Renal cortex interstitium (tissue), 15 donors: ENCODE measurements at places on chromosomes 2 and 18. TPM values are rescaled to one million over a fixed set of nuclear protein-coding genes. Genes with fewer than 3 reads are reported as not detected.

The DYNAP gene
- polyA plus RNA-seq, result not detected

The GKN1 gene
- not detected for polyA plus RNA-seq

The CD8B2 gene
- 0.05 TPM for polyA plus RNA-seq

- DNase-seq, result no peak
Measured at GRCh38 chr2:180924063-180924462, 56.3 kb upstream of the UBE2E3 start.

GRCh38 chr2:108571286-108571685, 37.0 kb downstream of the LIMS1 start:
- DNase-seq, result no peak

GRCh38 chr2:201057087-201057521, 14.4 kb downstream of the HYCC2 start:
- peak; percentile 24 for DNase-seq

- no peak for DNase-seq
Measured at GRCh38 chr2:119252186-119253113, 28.8 kb downstream of the STEAP3 start.

GRCh38 chr2:203733684-203734083, 27.2 kb downstream of the CD28 start:
- no peak for DNase-seq

- DNase-seq, result no peak
Measured at GRCh38 chr2:72914206-72914559, 3.1 kb upstream of the EMX1 start.

- no peak for DNase-seq
Measured at GRCh38 chr18:78595453-78595852, 384.2 kb upstream of the SALL3 start.

- no peak for DNase-seq
Measured at GRCh38 chr18:55732227-55733106, 144.5 kb upstream of the TCF4 start.

GRCh38 chr18:54764786-54765185, 63.5 kb upstream of the RAB27B start:
- no peak for DNase-seq

DNA sequence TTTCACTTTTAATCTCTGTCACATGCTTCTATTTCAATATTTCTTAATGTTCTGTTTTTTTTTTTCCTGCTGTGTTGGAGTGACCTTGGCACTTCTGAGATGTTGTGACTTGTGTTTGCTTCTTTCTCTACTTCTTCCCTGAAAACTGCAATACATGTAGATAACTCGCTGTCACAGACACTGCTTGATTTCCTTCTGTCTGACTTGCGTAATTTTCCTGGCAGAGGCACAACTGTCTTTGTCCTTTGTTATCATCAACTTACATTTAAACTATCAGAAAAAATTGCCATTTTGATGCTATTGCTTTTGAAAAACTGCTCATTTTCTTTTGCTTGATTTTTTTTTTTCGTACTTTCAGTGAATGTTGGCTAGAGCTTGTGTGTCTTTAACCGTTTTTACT, 69.0 kb downstream of the BABAM2 start:
- no peak for DNase-seq

- no peak for DNase-seq
Measured at GRCh38 chr2:95231723-95232122, 24.4 kb downstream of the ZNF892 start.

DNA sequence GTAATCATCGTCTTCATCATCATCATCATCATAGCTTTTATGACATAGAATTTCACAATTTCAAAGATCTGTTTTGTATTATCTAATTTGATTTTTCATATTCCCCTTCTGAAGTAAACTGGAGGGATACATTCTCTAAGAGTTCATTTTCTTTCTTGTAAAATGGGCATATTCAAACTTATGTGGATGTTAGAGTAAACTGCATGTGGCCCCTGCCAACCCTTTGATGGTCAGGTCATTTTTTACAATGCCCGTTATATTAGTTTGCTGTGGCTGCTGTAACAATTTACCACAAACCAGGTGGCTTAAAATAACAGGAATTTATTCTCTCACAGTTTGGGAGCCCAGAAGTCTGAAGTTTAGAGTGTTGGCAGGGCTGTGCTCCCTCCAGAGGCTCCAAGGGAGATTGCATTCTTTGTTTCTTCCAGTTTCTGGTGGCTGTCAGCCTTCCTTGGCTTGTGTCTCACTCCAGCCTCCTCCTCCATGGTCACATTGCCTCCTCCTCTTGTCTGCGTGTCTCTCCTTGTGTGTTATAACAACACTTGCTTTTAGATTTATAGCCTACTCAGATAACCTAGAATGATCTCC, 127.5 kb upstream of the MMADHC start:
- no peak for DNase-seq

DNA sequence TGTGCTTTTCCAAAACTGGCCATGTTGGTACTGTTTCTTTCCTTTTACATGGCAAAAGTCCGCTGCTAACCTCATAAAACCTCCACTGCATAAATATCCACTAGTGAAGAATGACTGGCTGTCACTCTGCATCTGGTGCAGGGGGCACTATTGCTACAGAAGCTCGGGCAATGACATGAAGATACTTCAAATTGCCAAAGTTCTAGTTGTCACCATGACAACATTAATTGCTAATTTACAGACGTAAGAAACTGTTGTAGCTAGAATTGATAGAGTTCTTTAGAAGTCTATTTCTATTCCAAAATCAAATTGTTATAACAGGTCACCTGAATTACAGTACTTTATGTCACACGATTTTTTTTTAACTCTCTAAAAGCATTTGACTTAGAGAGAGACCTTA, 845 bp downstream of the CFAP210 start:
- no peak for DNase-seq

DNA sequence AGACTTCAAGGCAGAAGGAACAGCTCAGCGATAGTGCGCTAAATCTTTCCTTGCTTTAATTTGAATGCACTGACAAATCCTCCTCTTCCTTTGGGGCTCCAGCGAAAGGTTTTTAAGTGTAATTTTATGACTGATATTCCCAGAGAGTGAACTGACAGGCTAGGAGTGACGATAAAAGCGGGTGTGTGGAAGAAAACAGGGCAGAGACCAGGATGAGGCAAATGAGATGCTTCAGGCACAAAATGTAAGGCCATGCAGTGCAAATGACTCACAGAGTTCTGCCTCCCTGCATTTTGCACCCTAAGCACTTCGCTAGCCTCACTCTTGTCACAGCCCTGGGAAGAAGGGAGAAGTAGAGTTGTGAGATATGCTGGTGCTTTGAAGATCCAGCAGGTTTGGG, 14.7 kb downstream of the KLHL23 start:
- no peak for DNase-seq

GRCh38 chr2:192002418-192002817, 155.5 kb upstream of the CAVIN2 start:
- no peak for DNase-seq

GRCh38 chr2:216083464-216084281, 2.0 kb downstream of the TMEM169 start:
- peak; percentile 72 for DNase-seq

- DNase-seq, result no peak
Measured at GRCh38 chr2:182866095-182866460, 359 bp downstream of the FRZB start.

- DNase-seq, result no peak
Measured at GRCh38 chr18:59383851-59384250, 24.8 kb upstream of the LMAN1 start.

- no peak for DNase-seq
Measured at GRCh38 chr18:56083523-56084287, 495.7 kb upstream of the TCF4 start.

DNA sequence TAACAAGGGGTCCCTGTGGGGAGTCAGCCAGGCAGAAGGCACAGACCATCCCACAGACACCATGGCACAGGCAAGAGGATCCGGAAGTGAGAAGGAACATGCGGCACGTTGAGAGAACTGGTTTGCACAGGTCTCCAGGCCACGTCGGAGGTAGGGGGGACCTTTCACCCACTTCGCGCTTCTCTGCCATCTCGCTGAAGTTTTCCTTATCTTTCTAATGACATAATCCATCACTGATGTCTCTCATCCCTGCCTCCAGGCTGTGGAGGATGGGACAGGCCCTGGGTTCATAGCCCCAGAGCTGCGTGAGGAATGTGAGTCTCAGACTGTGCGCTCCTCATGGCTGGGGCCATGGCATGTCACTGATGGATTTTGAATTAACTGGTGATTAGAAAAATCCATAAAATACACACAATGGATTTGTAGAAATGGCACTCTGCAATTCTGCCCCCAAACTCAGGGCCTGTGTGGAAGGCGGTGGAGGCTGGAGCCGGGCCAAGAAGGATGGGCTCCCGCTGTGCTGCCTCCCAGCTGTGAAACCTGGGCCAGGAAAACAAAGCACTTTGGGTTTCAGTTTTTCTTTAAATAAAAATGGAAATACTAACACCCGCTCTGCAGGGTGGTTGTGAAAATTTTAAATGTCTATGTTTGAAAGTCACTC, 113.3 kb upstream of the ALKAL2 start:
- no peak for DNase-seq

- no peak for DNase-seq
Measured at GRCh38 chr2:218754781-218755180, 27.2 kb upstream of the CYP27A1 start.
